ENCODE measurements at places on chromosomes 4 and X.

DNA sequence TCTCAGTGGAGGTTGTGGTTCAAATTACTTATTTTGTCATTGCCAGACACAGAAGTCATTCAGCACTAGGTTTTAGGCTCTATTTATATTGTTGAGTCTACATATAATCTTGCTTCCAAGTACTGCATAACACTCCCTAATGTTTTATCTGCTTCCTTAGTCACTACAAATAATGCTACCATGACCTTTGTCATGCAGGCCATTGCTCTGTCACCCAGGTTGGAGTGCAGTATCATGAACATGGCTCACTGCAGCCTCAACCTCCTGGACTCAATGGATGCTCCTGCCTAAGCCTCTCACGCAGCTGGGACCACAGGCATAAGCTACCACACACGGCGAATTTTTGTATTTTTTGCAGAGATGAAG, 23.5 kb upstream of the PDZD4 start:
- DNase-seq, result no peak

- no peak for DNase-seq
Measured at GRCh38 chr4:130238121-130238520, 1142.2 kb downstream of the C4orf33 start.

GRCh38 chr4:60953826-60954225, 246.3 kb upstream of the ADGRL3 start:
- no peak for DNase-seq

DNA sequence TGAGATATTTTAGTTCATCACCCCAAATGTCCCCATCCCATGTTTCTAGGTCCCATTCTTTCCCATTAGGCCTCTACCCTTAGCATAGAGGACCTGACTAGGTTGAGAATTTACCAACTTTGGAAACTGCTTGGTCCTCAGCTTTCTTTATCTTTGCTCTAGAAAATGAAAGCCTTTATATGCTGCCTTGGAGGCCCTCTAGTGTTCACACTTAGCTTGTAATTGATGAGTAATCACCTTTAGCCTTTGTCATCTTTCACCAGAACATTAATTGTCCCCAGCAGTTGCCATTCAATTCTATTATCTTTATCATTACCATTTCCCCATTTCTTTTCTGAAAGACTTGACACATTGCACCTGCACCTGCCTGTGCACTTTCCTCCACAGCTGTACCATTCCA, 589.2 kb upstream of the NR3C2 start:
- no peak for DNase-seq

- DNase-seq, result no peak
Measured at GRCh38 chrX:40092808-40093435, 4.8 kb downstream of the BCOR start.

GRCh38 chrX:40502688-40503087, 78.1 kb upstream of the ATP6AP2 start:
- DNase-seq, result no peak

GRCh38 chr4:85642356-85643100, 167.6 kb downstream of the ARHGAP24 start:
- no peak for DNase-seq

DNA sequence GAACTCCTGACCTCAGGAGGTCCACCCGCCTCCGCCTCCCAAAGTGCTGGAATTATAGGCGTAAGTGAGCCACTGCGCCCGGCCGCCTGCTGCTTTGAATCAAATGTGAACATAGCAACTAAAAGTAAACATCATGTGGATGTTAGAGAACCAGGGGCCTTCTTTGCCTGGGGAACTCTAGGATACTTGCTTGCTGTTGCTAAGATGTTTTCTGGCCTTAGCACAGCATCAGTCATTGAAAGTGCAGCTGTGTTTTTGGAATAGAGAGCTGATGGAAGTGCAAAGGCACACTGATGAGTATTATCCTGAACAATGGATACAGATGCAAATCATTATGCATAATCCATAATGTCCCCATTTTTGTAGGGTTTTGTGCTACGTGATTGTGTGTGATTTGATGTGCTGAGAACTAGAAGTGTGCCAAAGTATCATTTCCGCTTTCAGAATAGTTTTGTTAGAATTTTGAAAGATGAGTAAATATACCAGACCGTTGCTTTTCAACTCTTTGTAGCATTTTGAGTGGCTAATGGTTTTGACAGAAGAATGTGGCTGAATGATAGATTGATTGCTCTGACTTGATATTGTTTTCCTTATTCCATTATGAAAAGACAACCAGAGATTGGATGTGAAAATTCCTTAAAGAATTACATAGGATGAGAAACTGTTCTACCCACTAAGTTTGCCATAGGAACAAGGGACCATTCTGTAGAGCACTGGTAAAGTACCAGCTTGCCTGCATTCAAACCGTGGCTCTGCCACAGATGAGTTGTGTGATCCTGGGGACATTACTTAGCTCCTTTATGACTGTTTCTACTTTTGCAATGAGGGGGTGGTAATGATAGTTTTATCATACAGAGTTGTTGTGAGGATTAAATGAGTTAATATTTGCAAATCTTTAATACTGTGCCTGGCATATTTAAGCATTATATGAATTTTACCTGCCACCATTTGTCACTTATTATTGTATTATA, 74.7 kb downstream of the REPS2 start:
- no peak for DNase-seq

DNA sequence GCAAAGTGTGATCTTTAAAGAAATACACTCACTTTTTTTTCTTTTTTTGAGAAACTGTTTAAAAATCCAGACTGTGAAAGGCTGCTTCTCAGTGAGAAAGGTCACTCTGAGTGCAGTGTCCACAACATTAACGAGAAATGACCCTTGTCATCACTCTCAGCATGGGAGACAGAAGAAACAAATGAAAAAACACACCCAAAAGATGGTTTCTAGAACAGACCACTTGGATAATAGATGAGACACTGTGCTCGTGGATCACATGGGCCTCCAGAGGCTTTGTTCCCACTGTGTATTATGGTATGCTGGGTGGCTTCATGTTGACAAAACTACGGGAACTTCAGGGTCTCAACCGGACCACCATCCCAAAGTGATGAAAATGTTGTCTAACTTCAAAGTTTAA, 64.9 kb downstream of the NEUROG2 start:
- DNase-seq, result no peak

DNA sequence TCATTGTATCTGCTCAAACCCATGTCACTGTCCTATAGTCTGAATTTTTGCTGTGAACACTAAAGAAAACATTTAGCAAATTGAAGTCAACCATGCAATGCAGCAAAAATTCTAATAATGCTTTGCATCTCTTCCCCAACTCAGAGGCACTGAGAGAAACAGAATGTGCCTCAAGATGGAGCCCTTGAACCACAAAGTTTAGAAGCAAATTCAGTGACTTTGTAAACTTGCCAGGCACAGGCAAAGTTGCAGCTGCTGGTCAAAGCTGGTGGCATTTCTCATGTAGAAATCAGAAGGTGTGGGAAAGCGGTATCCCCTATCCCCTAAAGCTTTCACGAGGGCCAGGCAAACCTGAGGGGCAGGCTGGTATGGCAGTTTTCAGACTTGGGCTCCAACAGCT, 121.7 kb upstream of the DIPK2B start:
- DNase-seq, result no peak

- no peak for DNase-seq
Measured at GRCh38 chr4:185554365-185555126, 19.2 kb upstream of the PDLIM3 start.

DNA sequence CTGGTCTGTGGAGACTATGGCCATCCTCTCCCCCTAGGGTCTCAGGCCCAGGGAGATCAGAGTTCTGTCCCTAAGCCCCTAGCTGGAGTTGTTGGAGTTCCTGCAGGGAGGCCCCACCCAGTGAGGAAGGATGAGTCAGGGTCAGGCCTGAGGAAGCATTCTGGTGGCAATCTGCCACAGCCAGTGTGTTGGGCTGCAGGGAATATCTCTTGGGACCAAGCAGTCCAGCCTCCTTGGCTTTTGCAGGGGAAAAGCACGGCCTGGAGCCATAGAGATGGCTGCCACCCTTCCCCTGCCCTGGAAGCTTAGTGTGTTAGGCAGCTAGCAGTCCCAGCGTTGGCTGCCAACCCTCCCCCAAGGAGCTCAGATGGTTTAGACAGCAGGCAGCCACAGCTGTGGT, 202.4 kb downstream of the RTL9 start:
- no peak for DNase-seq

DNA sequence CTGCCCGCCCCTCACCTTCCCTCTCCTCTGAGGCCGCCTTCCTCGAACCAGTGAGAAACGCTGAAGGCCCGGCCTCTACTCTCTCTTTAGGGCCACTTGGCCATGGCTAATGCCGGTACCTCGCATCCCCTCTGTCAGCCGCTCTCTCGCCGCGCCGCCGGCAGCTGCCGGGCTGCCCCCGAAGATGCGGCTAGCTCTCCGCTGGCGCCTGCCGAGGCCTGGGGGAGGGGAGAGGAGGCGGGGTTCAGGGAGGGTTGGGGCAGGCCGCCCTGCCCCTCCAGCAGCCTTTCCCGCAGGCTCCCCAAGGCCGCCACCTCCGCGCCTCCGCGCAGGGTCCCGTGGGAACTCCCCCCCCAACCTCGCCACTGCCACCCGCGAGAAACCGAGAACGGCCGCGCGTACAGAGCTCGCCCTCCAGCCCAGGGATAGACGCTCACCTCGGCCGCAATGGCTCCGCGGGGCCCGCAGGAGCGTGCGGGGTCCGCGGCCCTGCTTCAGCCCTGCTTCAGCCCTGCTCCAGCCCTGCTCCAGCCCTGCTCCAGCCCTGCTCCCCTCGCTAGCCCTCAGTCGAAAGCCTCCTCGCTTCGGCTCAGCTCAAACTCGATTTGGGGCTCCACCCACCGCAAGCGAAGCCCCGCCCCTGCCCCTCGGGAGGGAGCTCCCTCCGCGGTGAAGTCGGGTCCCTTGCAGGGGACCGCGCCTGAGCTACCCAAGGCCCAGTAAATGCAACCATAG, at the start of gene HUWE1:
Gene HUWE1 (minus strand): TSS at position 569 of the 735 bp plus-strand sequence. CDS start 32,612 bp downstream, outside the sequence.
- DNase-seq, result peak; percentile 83

GRCh38 chrX:41022566-41022965, 62.7 kb upstream of the USP9X start:
- no peak for DNase-seq

DNA sequence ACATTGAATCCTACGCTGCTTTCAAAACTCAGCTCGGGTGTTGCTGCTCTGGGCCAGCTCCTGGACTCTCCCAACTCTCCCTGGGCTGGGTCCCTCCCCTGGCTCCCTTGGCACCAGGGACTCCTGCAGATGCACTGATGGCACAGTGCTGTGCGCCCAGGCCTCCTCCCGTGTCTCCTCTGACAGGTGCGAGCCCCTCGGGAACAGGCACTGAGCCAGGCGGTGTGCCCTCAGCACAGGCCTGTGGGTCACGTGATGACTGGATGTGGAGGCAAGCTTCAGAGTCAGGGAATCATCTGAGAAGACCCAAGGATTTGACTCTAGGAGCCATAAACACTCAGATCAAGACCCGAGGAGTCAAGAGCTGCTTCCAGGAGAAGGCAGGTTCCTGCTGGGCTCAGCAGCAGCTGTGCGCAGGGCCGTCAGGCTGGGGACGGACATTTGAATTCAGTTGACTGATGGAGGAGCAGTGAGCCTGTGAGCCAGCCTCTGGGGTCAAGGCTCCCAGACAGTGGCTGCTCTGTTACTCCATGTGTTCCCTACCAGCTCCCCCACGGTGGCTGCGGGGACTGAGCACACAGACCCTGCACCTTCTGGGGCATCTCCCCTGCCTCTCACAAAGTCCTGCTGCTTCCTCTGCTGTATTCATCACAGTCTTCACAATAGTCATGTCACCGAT, 33.0 kb downstream of the NAT8L start:
- peak; percentile 31 for DNase-seq

DNA sequence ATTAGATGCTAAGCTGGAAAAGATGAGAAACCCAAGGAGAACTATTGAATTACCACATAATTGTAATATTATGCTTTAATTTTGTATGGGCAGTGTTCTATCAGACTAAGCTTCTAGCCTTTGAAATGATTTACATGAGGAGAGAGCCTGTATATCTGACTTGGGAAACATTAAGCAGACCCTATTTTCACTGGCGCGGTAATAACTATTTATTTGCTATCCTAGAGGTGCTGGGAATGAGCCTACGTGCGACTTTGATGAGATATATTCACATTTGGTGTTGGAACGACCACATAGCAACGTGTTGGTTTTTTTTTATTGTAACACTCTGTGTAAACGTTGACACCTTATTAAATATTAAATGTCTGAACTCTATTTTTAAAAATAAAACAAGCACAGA, 80.5 kb downstream of the CLCN4 start:
- DNase-seq, result no peak

- DNase-seq, result no peak
Measured at GRCh38 chrX:3990569-3990968, 277.1 kb upstream of the PRKX start.

DNA sequence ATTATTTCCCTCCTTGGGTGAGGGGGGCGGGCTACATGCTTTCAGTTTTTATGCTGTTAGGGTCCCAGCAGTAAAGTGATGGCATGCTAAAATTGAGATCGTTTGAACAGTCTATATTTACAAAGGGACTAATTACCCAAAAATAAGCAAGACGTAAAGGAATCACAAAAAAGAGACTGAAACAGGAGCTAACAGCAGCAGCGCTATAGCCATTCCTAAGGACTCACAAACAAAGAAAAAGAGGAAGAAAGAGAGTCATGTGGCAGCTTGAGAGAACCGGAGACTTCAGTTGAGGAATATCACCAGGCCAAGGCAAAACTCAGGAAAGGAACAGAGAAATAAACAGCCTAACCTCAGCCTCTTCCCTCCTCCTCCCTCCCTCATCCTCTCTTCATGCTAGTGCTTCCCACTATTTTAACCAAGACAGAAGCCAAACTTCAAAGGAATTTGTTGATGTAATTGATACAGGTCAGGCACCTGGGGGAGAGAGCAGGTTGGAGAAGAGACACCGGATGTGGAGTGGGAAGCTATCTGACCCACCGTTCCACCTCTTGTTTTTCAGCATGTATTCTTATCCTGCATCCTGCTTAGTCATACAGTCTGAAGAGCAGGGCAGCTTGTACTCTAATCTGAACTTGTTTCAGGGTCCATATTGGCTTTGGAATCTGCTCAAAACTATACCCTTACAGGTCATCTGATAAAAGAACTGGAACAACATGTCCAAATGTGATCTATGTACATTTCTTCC, 383.7 kb downstream of the NAF1 start:
- DNase-seq, result no peak

- no peak for DNase-seq
Measured at GRCh38 chr4:174423257-174423944, 98.9 kb downstream of the HPGD start.

DNA sequence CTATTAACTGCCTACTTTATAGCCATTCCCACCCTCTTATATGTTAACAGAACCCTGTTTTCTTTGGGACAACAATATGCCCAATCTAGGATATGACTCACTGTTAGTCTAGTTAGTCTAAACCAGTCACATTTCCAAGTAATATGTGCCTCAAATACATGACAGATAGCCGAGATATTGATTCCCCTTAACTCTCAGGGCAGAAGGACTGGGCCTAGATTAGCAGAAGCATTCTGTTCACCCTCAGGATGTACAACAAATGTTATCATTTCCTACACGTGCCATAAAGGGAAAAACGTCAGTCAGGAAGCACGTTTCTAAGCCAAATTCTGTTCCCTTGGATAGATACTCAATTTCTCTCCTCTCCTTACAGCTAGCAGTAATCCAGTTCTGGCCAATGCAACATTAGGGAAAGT, 114.1 kb downstream of the SLC10A7 start:
- no peak for DNase-seq

- DNase-seq, result no peak
Measured at GRCh38 chr4:186204686-186205085, 13.3 kb downstream of the CYP4V2 start.

GRCh38 chr4:87375719-87376291, 15.2 kb downstream of the HSD17B11 start:
- peak; percentile 3 for DNase-seq
